ENCODE measurements at places on chromosomes 11 and 22.

DNA sequence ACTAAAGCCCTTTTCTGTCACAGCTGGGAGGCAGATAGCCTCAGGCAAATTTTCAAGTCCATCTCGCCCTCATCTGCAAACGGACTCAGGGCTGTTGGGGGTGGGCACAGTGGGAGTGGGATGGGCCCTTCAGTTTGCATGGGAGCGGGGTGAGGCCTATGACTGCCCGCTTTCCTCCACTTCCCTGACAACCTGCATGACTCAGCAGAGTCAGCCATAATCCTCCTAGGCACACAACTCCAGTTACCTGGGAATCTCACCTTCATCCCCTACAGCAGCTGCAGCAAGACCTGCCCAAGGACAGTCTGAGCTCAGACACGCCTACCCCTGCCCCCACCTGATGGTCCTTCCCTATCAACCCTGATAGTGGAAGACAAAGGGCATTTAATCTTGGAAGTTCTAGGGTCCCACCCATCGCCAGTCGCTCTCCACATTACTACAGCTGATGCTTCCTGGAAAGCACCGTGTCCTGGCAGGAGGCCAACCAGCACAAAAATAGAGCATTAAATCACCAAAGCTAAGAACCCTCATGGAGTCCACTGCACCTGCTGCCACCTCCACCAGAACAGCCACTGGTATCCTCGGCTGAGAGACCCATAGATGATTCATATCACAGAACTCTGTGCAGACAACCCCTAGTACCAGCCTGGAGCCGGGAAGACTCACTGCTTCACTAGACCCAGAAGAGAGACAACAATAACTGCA is 319.3 kb downstream of the DCDC1 start:
- DNase-seq, result no peak

DNA sequence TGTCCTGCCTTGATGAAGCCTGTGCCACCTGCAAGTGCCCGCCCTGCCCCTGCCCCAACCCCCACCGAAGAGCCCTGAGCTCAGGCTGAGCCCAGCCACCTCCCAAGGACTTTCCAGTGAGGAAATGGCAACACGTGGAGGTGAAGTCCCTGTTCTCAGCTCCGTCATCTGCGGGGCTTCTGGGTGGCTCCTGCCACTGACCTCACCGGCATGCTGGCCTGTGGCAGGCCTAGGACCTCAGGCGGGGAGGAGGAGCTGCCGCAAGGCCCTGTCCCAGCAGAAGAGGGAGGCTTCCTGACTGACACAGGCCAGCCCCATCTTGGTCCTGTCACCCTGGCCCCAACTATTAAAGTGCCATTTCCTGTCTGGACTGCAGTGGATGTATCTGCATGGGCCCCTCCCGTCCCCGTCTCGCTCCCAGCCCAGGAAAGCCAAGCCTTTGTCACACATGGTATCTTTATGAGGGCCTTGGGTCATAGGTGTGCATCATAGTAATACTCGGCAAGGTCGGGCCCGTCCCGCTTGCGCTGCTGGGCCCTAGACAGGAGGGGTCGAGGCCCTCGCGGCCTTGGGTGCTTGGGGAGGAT is 882 bp downstream of the FREY1 start:
- no peak for DNase-seq

DNA sequence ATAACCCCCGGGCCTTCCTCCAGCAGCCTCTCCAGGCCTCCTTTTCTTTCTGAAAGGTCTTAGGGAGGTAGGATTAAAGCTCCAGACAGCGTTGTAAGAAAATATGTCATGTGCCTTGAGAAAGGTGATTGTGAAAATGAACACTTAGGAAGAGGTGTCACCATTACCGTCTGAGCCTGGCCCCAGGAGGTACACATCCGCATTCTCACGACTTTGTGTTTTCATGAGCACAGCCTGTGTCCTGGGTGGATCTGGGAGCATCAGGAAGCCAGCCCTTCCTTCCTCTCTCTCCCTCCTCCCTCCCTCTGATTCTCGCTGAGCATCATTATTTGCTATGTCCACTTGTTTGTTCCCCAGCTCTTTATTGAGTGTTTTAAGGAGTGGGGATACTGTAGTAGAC is 105.1 kb upstream of the CRYBB3 start:
- no peak for DNase-seq

DNA sequence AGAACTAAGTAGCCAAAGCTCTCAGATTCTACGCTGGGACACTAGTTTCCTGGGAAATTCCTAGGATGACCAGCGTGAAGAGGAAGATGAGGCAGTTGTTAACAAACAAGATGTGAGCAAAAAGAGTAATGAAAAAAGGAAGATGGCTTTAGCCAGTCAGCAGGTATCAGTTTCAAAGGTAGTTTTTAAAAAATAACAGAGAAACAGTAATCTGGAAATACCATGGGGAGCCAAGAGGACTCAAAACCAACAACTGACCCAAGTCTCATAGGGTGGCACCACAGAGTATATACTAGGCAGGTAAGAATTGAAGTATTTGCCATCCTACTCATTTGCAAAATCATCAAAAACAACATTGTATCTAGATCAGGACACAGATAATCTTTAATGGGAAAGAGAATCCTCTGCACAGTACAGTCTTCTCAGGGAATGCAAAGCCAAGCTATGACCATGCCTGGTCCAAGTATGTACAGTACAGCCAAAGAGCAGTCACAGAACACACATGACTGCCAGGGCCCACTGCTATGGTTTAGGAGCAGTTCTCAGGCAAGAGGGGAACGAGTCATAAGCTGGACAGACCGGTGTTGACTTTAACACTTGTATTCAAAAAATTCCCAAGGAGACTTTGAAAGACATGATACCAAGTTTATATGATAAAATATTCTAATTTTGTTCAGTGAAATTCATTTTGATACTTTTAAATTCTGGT is 20.6 kb downstream of the MSANTD4 start:
- no peak for DNase-seq

GRCh38 chr11:45383224-45383623 is 97.1 kb upstream of the SYT13 start:
- DNase-seq, result peak; percentile 39

- no peak for DNase-seq
Measured at GRCh38 chr11:8321876-8322275, 58.2 kb upstream of the LMO1 start.

GRCh38 chr22:32142600-32142999 is 16.5 kb downstream of the C22orf42 start:
- no peak for DNase-seq

DNA sequence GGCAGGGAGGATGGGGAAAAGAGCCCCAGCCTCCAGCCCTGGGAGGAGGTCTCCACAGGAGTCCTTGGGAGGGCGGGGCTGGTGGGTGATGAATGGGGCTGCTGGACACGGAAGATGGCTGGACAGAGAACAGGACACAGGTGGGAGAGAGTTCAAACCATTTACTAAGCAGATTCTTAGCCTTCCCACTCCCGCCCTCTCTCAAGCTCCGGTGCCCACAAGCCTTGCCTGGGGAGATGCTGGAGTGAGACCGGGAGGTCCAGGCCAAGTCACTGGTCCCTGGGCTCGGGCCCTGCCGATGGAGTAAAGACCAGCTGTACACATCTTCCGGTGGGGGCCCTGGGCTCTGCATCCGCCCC is 1.4 kb downstream of the CLDN5 start:
- DNase-seq, result no peak

- no peak for DNase-seq
Measured at GRCh38 chr11:15663777-15664218, 549.1 kb downstream of the INSC start.

DNA sequence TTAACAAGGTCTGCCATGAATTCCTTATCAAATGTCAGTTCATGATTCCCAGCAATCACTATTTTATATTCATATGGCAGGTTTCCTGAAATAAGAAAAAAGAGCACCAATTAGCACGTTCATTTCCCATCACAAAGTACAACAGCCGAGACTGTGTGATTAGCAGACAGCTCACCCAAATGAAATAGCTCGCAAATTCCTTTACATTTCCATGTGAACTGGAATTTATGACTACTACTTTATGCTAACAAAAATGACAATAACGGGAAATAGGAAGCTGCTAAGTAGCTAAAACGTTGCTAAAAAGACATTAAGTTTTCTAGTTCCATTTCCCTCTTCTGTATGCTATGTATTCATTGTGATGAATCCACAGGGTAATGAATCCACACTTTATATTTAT is 90.7 kb downstream of the MPPED2 start:
- DNase-seq, result no peak

- DNase-seq, result no peak
Measured at GRCh38 chr11:102241026-102241425, 76.3 kb upstream of the BIRC3 start.

DNA sequence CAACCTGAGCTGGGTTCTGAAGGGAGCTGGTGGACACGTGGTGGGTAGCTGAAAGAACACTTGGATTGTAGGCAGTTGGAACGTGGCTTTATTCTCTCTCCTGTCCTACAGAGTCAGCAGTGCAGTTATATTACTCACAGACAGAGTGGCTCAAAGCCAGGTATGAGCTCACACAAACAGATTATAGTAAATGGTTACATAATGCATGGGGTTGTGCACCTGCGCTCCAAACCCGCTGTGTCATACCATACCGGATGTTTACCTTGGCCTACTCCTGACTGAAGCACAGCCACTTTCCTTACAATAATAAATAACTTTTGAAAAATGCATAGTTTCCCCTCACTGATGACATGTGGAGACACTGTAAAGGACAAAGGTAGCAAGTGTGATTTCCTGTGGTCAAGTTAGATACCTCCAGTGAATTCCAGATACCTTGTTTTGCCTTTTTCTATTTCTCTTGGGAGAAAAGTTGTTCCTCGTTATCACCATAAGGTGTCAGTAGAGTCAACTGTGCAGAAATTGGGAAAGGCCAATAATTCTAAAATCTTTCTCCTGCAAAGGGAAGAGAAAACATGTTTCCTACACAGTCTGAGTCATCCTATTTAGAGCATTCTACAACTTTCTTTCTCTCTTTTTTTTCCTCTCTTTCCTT is 13.5 kb downstream of the MS4A6A start:
- no peak for DNase-seq

DNA sequence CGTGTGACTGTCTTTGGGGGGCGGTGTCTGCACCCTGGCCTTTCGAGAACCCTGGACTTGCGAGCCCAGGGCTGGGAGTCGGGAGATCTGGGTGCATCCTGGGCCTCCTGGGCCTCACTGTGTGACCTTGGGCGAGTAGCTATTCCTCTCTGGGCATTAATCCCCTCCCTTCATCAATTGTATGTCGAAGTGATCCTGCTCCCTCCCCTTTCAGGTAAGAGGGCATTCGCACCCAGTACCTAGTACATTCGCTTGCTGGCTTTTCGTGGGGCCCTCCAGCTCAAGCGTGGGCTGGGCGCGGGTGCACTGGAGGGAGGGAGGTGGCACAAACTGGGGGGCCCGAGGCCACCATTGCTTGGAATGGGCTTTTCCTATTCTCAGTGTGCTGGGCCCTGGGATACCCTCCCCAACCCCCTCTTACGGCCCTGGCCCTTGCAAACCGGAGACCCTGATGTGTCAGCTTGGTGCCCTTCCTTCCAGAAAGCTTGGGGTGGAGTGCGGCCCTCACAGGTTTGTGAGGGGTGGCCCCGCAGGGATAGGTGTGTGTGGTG is 530 bp downstream of the USP35 start:
- DNase-seq, result no peak

DNA sequence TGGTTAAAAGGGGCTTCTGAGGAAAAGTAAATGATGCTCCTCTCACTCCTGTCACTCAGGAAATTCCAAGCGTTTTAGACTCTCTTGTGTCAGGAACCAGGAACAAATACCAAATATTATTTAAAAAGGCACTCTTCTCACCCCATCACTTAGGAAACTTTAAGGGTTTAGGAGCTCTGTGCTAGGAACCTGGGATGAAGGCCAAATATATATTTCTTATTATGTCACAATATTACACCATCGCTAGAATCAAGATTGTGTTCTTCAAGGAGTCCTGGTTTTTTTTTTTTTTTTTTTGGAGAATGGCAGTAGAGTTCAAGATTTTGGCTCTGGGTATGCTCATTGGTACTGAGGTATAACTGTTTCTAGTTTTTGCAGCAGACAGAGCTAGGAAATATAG is 79.0 kb upstream of the HEPHL1 start:
- DNase-seq, result no peak

- DNase-seq, result no peak
Measured at GRCh38 chr22:41834005-41834944, 1.4 kb downstream of the SREBF2 start.

GRCh38 chr22:45670981-45671782 is 452 bp upstream of the ATXN10 start:
- no peak for DNase-seq

DNA sequence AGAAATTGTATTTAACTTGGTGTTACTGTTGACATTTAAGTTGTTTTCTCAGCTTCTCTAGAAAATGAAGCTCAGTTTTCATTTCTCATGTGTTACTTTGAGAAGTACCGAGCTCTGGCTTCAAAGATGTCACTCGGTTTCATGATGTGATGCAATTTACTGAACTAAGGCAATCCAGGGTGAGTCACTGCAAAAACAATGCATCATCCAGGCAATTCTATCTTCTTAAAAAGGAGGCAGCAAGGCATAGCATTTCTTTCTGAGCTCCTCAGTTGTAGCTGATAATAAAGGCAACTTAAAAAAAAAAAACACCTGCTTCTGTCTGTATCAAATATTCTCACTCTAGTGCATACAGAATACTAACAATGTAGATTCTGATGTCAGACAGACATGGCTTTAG is 91.1 kb upstream of the KCNA4 start:
- peak; percentile 75 for DNase-seq

DNA sequence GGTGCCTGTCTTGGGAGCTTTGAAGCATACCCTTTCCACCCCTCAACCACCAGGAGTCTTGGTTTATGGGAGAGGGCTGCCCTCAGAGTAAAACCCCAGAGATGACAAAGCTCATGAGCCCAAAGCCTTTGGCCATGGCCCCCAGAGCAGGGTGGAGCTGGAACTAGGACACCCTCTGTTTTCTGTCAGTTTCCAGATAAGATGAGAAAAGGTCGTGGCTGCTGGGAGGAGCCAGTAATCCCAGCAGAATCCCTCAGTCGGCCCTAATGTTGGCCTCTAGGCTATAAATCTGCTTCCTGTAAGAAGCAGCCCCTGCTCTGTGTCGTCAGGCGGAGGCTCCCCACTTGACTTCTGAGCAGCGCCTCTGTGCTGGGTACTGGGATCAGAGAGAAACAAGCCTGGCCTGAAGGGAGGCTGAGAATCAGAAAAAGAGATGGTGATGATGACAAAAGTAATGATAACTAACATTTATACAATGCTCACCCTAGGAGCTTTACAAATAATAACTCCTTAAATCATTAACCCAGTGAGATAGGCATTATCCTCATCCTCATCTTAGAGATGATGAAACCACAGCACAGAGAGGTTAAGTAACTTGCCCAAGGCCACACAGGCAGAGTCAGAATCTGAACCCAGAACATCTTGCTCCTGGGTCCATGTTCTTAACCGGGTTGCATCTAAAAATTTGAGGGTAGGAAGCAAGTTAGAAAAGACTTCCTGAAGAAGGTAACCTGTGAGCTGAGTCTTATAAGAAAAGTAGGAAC is 471.4 kb downstream of the SOX6 start:
- no peak for DNase-seq

DNA sequence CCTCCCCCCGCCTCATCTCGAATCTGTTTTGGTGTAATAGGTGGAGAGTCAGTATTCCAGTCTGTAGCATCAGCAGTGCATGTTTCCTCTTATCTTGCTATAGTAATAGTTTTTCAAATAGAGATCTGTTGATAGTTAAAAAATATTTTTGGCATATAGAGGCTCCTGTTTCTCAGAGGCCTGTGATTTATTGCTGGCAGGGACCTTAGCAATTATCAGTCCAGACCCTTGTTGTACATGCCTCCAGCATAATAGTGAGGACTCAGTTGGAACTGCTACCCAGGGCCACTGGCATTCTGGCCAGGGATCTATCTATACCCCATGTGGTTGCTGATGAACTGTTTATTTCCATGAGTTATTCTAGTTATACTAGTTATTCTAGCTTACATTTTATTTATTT is 52.6 kb downstream of the SPECC1L start:
- DNase-seq, result no peak

- DNase-seq, result peak; percentile 36
Measured at GRCh38 chr11:35174666-35175065, 35.7 kb downstream of the CD44 start.

Measured in HS-5 (cell line).